Stimulated activated CD4-positive, alpha-beta T cell treated with anti-CD3 and anti-CD28 coated beads, Interleukin-1b, Interleukin-23, amount 100 ng/mL, for 48 hours (primary cell): ENCODE measurements at places on chromosomes 16 and 17.

- no peak for DNase-seq
These were observed 78.0 kb downstream of the YPEL2 start for GRCh38 chr17:59409336-59410048.

DNA sequence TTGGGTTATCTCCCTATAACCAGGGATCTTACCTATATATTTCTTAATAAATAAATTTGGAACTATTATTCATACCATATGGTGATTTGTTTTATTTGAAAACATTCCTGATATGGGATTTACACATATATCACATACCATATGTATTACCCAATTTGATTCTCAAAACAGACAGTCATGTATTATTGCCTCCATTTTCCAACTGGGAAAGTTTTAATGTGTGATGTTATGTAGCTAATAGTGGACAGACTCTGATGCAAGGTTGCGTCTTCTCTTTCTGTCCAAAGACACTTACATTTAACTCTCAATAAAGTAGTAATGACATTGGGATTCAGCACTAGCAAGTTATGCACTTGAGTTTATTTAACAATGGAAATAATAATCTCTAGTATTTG lies 1.1 kb downstream of the KRTAP9-9 start:
- no peak for DNase-seq

DNA sequence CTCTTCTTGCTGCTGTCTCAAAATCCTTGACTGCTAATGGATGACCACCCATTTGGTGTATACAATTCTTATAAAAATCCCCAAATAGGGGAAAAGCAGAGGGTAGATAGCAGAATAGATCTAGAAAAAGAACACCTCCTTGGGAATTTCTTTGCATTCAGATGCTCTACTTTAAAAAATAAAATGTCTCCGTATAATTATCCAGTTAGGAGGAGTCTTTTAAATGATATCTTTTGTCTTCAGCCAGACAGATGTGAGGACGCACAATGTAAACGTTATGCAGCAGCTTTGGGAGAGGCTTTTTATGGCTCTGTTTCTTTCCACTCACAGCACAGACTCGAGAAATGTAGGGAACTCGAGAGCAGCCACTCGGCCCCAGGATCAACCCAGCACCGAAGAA lies 300.2 kb downstream of the IRF8 start:
- no peak for DNase-seq

GRCh38 chr17:7394452-7395191 lies at the start of gene PLSCR3:
TSS of gene PLSCR3 (minus strand) at chr17:7394525. CDS start at chr17:7394110, 415 bp downstream.
- peak; percentile 77 for DNase-seq

DNA sequence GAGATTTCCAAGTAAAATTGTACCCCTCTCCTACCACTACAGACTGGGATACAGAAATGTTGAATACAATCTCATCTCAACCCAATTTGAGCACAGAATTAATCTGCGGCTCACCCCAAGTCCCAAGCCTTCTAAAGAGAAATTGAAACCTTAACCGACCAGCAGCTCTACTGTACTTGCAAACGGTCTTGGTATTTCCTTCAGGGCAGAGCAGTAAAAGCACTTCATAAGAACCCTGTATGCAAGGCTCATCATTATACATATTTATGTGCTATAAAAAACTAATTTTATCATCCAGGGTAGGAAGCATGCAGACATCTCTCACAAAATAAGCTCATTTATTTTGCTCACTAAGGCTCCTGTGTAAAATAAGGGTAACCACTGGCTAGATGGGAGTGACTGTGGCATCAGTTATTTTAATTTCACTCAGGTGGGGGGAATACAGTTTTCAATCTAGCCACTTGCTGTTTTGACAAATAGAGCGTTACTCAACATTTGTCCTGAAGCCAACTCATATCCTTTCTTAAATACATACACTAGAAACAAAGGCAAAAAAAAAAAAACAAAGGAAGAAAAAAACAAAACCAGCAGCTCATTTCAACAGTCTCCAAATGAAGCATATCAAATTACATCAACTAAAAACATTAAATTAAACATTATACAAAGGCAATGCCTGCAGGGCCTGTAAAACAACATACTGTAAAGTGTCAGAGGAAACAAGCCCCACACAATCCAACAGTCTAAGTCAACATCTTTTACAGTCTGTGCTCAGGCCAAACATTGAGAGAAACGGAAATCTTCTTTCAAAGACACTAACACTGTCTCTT lies 65.0 kb downstream of the PARN start:
- DNase-seq: no peak

GRCh38 chr17:76644995-76645394 lies 1.4 kb upstream of the ST6GALNAC1 start:
- DNase-seq: no peak

DNA sequence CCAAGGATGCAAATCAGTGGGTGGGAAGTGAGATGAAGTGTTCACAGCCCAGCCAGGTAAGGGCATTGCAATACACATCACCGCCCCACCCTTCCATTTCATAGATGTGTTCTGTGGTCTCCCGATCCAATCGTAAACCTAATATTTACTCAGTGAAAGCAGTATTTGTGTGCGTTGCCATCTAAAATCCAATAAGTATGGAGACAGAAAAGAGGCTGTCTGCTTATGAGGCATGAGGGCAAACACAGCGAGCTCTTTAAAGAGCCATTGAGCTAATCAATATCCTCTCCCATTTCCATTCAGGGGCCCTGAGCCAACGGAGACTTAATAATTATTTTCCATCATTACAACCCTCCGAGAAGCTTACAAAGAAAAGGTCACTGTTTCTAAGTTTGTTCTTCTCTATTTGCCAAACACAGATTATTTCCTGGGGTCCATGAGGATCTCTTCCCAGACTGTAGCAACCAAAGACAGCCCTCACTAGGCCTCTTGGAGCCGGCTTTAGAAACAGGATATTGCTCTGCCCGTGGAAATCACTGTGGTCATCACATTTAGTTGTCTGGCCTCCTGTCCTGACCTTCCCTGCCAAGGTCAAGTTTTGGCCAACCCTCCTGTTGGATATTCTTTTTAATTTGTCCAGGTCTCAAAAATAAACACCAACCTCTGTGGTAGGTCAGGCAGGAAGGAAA lies 120.1 kb downstream of the SLC39A11 start:
- no peak for DNase-seq

DNA sequence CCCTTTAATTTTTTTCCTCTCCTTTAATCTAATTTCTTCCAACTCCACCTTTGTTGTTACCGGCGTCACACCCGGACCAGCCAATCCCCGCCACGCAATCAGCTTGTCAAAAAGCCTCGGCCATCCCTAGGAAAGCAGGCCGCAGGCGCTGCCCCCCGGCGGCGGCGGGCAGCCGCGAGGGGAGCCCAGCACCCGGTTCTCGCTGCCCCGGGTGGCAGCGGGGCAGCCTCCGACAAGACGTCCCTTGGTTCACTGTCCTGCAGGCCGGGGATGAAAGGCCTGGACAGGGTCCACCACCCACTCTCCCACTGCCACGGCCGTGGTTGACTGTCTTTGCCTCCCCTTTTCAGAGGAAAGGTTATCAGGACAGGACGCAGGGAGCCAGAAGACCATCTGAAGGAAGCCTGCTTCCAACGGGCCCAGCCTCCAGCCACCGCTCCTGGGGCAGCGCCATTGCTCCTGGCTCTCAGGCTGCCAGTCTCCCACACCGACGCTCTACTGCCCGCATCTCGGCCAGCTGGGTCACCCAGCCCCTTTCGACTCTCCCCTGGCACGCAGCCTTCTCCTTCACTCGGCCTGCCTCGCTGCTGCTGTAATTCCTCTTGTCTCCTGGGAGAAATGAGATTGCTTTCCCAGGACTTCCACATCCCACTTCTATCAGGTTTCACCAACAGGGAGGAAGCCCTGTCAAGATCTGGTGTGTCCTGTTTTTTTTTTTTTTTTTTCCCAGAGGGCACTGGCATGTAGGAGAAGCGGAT lies 2.8 kb upstream of the UBTF start:
- no peak for DNase-seq
